ENCODE measurements at places on chromosomes 4 and X.

DNA sequence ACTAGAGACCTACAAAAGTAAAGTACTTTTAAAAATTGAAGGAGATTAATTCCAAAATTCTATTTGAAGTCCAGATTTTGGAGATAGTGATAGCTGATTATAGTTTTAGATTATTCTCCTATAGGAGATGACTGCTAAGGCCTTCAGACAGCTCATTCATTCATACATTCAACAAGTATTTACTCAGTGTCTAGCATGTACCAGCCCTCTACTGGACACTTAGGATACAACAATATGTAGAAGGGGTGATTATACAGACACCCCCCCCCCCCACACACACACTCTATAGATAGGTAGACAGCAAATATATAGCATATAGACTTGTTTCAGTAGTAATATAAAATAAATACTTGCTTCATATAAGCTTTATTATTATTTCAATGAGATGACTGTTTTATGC, 60.4 kb upstream of the TAF9B start:
- peak; percentile 15 for DNase-seq

DNA sequence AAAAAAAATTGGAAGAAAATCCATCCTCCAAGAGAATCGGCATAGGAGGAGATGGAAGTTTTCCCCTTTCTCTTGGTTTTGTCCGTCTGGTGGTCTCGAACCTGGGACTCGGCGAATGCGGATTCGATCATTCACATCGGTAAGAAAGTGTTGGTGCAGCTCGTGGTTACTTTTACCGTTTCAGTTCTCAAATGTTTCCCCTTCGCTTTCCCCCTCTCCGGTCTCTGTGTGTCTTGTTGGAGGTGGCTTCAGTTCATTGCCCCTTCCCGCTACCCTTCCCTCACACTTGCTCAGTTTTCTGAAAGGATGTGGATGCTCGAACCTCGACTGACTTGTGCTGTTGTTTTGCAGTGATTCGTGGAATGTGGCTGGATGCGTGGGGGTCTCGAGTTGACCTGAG, 840 bp downstream of the GRID2 start:
- DNase-seq: no peak

DNA sequence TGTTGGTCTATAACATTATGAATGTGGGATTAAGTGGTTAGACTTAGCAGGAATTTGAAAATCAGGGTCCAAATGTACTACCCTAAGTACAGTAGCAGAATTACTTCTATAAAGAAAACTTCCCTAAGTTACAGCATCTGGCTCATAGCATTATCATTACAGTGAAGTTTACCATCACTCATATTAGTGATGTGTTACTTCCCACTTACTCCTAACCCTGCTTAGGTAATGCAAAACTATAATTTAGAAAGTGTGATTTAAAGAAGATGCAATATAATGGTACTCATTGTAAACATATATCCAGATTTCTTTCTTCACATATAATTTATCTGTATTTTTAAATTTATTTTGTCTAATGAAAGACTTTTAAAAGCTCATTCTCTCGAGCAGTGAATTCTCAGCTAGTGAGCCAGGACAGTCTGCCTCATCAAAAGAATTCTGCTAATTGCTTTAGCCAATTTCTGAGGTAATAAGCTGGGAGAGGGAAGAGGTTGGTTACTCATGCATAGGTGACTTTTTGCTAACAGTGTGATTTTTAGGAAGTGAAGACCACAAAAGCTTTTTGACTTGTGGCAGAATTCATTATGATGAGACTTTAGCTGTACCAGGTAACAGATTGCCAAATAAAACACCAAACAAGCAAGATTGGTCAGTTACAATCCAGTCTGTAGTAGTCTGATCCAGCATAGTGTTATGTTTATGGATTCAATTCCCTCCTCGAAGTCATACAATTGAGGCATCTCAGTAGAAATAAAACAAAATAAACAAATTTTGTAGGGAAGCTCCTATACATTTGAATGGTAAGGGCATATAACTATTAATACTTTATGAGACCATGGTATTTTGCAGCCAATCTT, 21.0 kb downstream of the PLS3 start:
- DNase-seq: no peak

- no peak for DNase-seq
Observed at GRCh38 chr4:57068237-57068981, 41.8 kb downstream of the IGFBP7 start.

GRCh38 chr4:14829795-14830194, 172.5 kb upstream of the CPEB2 start:
- DNase-seq: no peak
